NAMALWA (cell line): ENCODE measurements at places on chromosomes 5 and 9.

DNA sequence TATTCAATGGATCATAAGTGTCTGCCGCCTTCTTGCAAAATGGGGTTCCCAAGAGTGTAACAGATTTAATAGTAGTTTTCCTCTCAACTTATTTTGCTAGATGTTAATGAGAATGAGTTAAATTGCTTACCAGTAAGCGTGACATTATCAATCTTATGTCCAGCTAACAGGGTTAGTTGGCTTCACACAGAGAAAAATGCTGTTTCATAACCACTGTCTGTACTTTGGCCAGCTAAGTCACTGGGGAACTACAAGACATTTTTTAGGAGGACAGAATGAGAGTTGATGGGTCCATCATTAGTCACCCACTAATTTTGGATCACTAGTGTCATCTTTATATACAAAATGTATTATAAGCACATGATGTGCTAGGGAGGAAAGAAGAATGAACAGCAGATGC is 1.4 kb downstream of the CDC37L1 start:
- peak; percentile 21 for DNase-seq

DNA sequence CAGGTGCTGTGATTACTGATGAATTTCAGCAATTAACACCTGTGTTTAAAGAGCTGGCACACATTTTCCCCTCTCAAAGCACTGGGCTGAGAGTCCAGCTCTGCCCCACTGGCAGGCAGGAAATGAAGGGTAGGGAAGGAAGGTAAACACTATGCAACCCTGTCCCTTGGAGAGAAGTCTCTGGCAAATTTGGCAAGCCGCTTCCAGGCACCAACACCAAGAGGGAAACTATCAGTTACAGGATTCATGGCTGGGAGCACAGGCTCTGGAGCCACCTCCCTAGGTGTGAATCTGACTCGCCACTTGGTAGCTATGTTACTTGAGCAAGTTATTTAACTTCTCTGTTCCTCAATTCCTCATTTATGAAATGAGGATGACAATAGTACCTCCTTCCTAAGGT is 3.3 kb downstream of the ANKS6 start:
- DNase-seq, result no peak

DNA sequence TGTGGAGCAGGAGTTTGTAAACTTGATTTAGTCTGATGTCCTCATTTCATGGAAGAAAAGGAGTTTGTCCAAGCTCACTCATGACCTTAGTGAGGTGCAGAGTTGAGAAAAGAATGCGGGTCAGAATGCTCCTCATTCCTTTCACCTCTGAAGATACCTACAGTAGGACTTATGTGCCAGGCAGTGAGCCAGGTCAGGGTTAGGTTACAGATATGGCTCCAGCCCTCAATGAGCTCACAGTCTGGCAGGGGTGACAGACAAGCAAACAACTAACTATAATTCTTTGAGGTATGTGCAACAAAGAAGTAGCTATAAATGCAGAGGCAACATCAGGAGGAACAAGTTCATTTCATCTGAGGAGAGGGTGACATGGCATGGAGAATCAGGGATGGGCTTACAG is 102.5 kb downstream of the SPATA31D1 start:
- DNase-seq, result no peak

- DNase-seq, result no peak
These were observed 43.6 kb downstream of the ENC1 start for GRCh38 chr5:74596927-74597326.

DNA sequence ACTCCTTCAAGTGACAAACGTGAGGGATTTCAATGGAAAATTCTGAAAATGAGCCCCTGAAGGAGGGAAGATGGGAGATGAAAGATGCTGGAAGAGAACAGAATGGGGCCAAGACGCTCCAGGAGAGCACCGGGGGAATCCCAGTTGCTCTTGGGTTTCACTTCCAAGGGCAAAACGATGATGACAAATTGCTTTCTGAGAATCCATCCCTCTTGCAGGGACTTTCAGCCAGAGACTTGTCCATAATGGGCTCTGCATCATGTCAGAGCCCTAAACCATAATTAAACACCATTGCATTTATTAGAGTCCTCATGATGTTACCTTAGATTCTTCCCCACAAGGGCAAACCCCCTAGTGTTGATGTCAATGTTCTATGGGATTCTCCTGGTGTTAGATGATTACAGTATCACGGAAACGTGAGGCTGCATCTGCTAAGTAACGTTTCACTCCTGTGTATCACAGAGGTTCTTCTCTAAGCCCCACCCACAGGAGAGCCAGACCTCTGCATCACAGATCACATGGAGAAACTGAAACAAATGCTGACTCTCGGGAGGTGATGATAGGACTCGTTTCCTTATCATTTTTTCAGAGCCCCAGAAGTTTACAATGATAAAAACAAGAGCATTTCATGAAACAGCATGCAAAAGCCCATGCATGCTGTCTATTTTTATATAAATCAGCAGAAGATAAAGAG is 114.4 kb downstream of the TENT4A start:
- peak; percentile 27 for DNase-seq

- no peak for DNase-seq
These were observed 19.9 kb downstream of the CDH10 start for GRCh38 chr5:24624872-24625271.

DNA sequence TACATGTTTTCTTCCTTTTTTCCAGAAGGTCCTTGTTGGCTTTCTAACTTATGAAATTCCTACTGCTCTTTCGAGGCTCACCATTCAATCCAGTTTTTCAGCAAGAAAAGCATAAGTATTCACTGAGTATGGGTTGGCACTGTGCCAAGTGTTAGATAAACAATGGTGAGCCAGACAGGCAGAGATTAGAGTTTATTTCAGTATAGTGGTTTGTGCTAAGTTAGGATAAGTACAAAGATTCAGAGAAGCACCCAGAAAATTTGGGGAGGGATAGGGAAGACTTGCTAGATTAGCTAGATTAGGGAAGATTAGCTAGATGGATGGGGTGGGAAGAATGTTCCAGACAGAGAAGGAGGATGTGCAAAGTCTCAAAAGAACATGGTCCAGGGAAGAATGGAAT is 122.9 kb downstream of the OXCT1 start:
- no peak for DNase-seq

DNA sequence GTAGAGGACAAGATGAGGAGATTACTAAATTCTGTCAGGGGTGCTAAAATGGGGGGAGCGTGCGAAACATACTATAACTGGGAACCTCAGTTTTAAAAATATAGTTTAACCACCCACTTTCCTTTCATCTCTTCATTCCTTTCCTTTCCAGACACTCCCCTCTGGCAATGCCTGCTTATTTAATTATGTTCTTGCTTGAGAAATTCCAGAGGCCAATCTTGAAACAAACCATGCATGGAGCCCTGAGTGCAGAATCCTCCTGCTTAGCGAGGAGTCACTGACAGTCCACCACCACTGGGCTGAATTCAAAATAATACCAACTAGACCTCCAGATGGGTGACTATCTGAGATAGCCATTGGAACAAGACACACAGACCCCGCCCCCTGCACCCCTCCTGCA is 29.7 kb upstream of the C9orf72 start:
- no peak for DNase-seq

DNA sequence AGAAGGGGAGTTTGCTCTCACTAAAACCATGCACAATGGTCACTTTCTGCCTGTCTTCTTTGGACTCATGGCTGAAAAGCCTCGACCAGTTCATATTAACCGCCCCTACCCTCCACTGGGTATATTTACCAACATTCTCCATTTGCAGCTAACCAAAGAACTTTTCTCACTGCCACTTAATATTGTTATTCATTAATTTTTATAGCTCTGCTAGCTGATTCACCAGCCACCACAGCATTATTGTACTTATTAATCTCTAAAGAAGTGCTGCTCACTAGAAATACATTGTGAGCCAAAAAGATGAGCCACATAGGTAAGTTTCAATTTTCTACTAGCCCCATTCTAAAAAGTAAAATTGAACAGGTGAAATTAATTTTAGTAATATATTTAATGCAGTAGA is 33.4 kb upstream of the SMIM32 start:
- no peak for DNase-seq

DNA sequence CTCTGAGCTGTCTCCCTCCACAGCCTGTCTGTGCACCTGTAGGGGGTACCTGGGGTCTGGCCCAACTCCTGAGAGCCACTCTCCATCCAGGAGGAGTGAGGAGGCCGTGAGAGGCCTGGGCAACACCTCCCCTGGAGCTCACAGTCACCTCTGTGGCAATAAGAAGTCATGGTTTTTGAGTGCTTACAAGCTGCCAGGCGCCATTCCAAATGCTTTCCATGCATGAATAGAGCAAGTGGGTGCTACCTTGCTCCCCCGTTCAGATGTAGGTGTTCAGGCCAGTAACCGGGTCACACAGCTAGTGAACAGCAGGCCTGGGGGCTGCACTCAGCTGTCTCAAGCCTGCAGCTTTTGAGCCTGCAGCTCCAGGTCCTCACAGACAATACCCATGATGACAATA is 30.6 kb downstream of the CORO2A start:
- no peak for DNase-seq

- DNase-seq, result no peak
These were observed 51.9 kb downstream of the ERCC6L2 start for GRCh38 chr9:95927271-95928004.

- DNase-seq, result peak; percentile 55
These were observed at the start of gene PBX3 for GRCh38 chr9:125747053-125747764. Gene PBX3, plus strand, starts transcription at chr9:125747373.

GRCh38 chr5:81553567-81554212 is 159.8 kb upstream of the ACOT12 start:
- no peak for DNase-seq

DNA sequence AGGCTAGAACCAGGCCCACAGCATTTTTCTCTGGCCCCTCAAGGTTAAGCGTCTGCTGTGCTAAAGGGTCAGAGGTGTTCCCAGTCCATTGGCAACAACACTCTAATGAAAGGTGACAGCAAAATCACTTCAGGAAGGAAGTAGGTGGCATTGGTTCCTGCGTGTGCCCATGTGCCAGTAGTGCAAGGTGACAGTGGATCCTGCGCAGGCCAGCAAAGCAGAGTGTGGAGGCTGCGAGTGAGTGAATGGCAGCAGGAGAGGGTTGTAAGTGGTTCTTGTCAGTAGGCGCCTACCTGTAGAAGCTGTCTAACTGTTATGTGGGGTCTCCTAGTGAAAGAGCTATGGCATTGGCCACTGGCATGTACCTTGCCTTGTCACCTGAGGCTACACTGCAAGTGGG is 898.2 kb upstream of the TYRP1 start:
- no peak for DNase-seq

DNA sequence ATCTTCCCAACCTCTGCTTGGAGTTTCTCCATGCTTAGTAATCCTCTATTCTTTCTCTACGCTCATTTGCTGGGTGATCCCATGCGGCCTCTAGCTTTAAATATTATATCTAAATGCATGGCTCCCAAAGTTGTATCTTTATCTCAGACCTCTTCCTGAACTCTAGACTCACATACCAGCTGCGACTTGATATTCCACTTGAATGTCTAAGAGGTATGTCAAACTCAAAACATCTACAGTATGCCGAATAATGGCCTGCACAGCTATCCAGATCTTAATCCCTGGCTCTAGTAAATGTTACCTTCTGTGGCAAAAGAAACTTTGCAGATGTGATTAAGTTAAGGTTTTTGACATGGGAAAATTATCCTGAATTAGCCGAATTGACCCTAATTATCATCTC is 179.2 kb downstream of the TTC39B start:
- no peak for DNase-seq

DNA sequence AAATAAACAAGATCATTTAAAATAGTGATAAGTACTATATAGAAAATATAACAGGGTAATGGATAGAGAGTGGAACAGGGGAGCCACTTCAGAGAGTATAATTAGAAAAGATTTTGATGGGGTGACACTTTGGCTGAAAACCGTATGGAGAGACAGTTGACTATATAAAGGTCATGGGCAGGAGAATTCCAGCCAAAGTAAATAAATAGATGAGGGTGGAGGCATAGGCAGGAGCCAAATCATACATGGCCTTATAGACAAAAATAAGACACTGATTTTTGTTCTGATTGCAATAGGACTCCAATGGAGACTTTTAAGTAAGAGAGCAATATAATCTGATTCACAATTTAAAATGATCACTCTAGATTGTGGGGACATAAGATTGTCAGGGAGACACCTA is 37.5 kb upstream of the NUDT12 start:
- no peak for DNase-seq

- no peak for DNase-seq
These were observed 104.3 kb downstream of the GRIA1 start for GRCh38 chr5:153594785-153595184.

- no peak for DNase-seq
These were observed 840.4 kb upstream of the WWC1 start for GRCh38 chr5:167451076-167451475.

- DNase-seq, result no peak
These were observed 52.5 kb downstream of the ZFAND5 start for GRCh38 chr9:72312386-72312987.

- DNase-seq, result no peak
These were observed 9.0 kb upstream of the SETD9 start for GRCh38 chr5:56900395-56900794.

- DNase-seq, result no peak
These were observed 22.2 kb upstream of the ADAMTS2 start for GRCh38 chr5:179367491-179367890.

DNA sequence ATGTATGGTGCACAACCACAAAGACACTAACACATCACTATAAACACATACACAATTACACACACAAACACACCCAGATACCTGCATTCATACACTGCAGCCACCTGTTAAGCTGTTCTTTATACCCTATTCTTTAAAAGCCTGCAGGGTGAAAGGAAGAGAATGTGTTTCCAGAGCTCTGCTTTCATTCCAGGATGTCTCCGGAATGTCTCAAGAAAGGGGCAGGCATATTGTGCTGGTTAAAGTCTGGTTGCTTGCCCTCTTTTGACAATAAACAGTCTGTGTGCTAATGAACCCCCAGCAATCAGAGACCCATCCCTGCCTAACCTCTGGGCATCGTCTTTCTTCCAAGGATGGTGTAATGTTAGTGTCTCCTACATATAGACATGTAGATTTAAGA is 181.6 kb downstream of the EPB41L4A start:
- DNase-seq, result no peak

DNA sequence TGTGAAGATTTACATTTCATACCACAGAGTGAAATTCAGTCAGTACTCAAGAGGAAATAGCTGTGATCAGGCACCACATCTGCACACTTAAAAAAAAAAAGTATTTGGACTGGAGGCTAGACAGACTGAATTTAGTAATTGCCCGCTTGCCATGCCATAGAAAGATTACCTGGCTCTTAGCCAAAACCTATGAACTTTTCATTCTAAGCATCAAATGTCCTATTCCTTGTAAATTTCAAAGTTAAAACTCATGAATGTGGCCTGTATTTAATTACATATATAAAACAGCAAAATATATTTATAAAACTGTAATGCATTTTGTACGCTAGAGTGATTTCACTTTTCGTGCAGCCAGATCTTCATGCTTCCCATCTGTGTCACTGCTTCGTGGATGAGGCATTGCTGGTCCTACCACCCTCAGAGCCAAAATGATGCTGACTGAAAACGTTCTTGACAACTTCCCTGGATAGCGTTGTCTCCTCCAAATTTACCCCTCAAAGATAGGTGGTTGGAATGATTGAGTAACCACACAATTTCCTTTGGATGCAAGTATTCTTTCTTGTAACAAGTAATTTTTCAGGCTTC is 447.9 kb upstream of the SGCD start:
- no peak for DNase-seq

- DNase-seq, result no peak
These were observed 41.9 kb downstream of the NACC2 start for GRCh38 chr9:136052991-136053756.
